Trophoblast cell (in vitro differentiated cells and primary cell): ENCODE measurements at places on chromosomes 12 and 14.

GRCh38 chr12:52004042-52004648 is 2.6 kb upstream of the TAMALIN start:
- no peak overlapping the region for H3K27ac ChIP-seq
- peaks cover 19% of the 10 kb centered on the region for H3K27me3 ChIP-seq
- H3K36me3 ChIP-seq, result peaks cover 3% of the 10 kb centered on the region

DNA sequence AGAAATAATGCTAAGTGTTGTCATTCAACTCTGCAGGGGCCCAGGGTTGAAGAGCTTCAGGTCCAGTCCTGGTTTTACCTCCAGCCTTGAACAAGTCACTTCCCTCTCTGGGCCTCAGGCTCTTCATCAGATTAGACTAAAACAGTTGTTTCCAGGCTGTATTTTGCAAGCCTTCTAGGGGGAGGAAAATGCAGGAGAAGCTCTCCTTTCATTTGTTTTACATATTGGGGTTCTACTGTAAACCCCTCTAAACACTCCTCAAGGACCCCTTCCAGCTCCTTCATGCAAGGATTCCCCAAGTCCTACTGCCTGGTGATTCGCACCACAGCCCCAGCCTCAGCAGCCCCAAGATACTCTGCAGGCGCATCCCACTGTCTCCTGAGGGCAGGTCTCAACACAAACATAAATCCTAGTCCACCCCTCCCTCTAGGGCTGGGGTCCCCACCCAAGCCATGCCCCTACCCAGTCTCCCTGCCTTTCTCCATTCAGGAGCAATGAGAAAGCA is 2.7 kb downstream of the SDR9C7 start:
- H3K4me1 ChIP-seq, result peaks cover 14% of the 10 kb centered on the region
- no peaks in the 10 kb centered on the region for H3K36me3 ChIP-seq
- peak; percentile 52 for DNase-seq
- H3K27me3 ChIP-seq, result no peaks in the 10 kb centered on the region
- peak overlapping the region; percentile 37 for H3K27ac ChIP-seq

DNA sequence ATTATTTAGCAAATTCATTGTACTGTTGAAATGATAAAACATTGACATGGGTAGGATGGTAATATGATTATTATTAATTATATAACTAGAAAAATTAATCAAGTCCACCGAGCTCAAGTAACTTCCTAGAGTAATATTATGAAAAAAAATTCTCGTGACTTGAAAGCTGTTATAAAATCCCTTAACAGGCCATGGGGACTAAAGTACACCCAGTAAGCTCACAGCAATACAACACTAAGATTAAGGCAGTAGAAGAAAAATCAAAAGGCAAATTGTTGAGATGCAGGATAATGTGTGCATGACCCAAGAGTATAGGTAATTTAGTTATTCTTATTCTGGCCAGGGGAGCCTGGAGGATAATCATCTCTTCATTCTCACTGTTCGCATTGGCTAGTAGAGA is 162.6 kb upstream of the LRIG3 start:
- no peaks in the 10 kb centered on the region for H3K36me3 ChIP-seq
- no peak overlapping the region for H3K4me3 ChIP-seq
- no peak for DNase-seq

- DNase-seq, result peak; percentile 77
- no peaks in the 10 kb centered on the region for H3K36me3 ChIP-seq
- H3K4me1 ChIP-seq, result peaks cover 18% of the 10 kb centered on the region
- peak overlapping the region; percentile 85 for H3K27ac ChIP-seq
- no peaks in the 10 kb centered on the region for H3K27me3 ChIP-seq
- peak overlapping the region; percentile 67 for H3K4me3 ChIP-seq
Observed at GRCh38 chr12:48814262-48815125, 3.8 kb upstream of the CACNB3 start.

GRCh38 chr12:88562846-88563582 is 17.3 kb downstream of the KITLG start:
- no peak overlapping the region for H3K4me3 ChIP-seq
- H3K27ac ChIP-seq, result no peak overlapping the region
- peak; percentile 37 for DNase-seq
- peaks cover 3% of the 10 kb centered on the region for H3K4me1 ChIP-seq
- no peaks in the 10 kb centered on the region for H3K36me3 ChIP-seq

DNA sequence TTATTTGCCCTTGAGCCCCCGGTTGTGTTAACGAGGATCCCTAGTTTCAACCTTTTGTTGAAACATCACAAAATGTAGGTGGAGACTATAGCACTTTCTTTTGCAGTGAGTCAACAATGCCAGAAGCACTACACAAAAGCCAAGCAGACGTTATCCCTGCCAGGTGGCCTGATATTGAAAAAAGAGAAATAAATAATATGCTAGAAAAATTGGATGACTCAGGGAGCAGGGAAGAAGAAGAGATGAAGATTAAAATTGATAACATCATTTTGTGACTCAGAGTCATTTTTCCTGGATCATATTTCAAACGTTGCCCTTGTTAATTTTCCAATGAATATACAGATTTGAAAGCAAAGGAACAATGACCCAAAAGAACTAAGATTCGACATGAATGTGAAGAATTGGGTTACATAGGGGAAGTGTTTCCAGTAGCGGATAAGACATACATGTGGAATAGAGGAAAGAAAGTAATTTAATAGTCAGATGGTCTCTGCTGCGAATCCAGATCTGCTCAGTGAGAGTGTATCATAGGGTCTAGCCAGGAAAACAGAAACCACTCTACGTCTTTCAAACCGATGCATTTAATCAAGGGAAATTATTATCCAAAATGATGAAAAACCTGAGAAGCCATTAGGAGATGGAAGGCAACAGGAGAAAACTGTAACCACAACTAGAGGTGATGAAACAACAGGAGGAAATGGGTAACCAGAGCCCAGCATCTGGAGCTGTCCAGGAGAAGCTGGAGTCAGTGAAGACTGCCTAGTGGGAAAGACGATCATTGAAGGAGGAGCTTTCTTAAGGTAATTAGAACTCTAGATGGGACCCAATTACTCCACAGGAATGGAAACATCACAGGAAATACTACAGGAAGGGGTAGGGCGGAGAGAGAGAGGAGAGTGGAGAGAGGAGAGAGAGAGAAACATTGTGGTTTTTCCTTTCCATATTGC is 57.9 kb downstream of the RERG start:
- H3K27ac ChIP-seq, result no peak overlapping the region
- no peaks in the 10 kb centered on the region for H3K36me3 ChIP-seq
- H3K27me3 ChIP-seq, result no peaks in the 10 kb centered on the region
- H3K4me1 ChIP-seq, result no peaks in the 10 kb centered on the region
- DNase-seq, result no peak
- H3K4me3 ChIP-seq, result no peak overlapping the region

- no peaks in the 10 kb centered on the region for H3K36me3 ChIP-seq
- H3K27me3 ChIP-seq, result no peaks in the 10 kb centered on the region
- no peaks in the 10 kb centered on the region for H3K4me1 ChIP-seq
- no peak overlapping the region for H3K4me3 ChIP-seq
- no peak for DNase-seq
Observed at GRCh38 chr12:95718006-95718431, 72.5 kb downstream of the NTN4 start.

GRCh38 chr12:129366656-129367055 is 513.4 kb downstream of the GLT1D1 start:
- no peak overlapping the region for H3K4me3 ChIP-seq
- H3K4me1 ChIP-seq, result no peaks in the 10 kb centered on the region
- H3K27me3 ChIP-seq, result no peaks in the 10 kb centered on the region
- no peaks in the 10 kb centered on the region for H3K36me3 ChIP-seq
- DNase-seq, result no peak

DNA sequence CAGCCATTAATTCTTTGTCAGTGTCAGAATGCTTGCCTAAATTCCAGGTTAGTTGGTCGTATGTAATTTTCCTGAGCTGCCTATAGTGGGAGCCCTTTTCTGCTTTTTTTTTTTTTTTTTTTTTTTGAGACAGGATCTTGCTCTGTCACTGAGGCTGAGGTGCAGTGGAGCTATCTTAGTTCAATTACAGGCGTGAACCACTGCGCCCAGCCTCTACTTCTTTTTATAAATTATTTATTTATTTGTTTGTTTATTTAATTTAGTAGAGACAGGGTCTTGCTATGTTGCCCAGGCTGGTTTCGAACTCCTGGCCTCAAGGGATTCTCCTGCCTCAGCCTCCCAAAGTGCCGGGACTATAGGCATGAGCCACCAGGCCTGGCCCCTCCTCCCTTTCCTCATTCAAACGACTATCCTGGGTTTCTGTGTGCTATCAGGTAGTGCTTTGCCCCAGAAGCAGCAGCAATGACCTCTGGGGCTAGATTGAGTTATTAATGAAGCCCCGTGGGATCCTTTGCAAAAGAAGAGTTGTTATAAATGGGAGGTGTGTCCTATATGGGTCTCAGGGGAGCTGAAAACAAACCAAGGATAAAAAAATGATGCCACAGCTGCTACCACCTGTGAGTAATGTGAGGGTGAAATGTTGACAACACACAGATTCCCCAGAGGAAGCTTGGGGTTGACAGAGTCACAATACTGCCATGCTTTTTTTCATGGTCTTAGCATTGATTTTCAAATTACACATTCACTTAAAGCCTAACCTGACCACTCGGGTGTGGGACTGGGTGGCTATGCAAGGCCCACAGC is 34.6 kb upstream of the NFKBIA start:
- no peak overlapping the region for H3K27ac ChIP-seq
- H3K36me3 ChIP-seq, result no peaks in the 10 kb centered on the region
- H3K4me3 ChIP-seq, result no peak overlapping the region
- no peaks in the 10 kb centered on the region for H3K27me3 ChIP-seq
- DNase-seq, result peak; percentile 51
- no peaks in the 10 kb centered on the region for H3K4me1 ChIP-seq

DNA sequence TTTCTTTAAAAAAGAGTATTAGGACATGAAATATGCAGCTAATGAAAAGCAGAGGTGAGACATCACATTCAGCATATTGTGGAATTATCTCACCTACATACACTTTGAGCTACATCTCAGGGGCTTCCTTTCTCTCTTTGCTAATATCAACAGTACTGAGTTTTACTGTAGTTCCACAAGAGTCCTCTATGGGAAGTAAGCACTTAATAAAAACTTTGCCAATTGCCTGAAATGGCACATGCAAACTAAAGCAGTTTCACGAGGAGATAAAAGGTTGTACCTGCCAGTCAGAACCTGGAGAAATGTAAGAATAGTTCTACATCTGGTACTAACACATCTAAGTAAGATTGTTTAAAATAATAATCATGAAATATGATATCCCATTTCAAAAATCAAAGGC is 73.5 kb upstream of the GPHB5 start:
- H3K4me1 ChIP-seq, result peaks cover 3% of the 10 kb centered on the region
- H3K4me3 ChIP-seq, result no peak overlapping the region
- no peak overlapping the region for H3K27ac ChIP-seq
- H3K27me3 ChIP-seq, result no peaks in the 10 kb centered on the region
- no peak for DNase-seq
- H3K36me3 ChIP-seq, result peaks cover 14% of the 10 kb centered on the region

DNA sequence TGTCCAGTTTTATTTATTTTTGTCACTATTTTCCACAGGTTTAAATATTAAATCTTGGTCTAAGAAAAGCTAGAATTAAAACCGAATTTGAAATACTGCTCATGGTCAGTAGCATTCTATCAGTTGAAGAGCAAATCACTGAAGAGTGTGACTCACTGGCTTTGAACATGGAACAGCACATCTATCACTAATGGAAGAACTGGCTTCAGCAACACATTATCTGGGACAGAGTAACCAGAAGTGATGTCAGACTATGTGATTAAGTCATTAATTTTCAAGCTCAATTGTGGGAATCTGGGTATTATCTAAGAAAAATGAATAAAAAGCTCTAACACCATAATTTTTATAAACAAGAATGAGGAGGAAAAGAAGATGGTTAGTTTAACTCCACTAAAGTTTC is 527.5 kb downstream of the TMTC2 start:
- no peaks in the 10 kb centered on the region for H3K4me1 ChIP-seq
- no peaks in the 10 kb centered on the region for H3K36me3 ChIP-seq
- H3K27ac ChIP-seq, result no peak overlapping the region
- no peak overlapping the region for H3K4me3 ChIP-seq

DNA sequence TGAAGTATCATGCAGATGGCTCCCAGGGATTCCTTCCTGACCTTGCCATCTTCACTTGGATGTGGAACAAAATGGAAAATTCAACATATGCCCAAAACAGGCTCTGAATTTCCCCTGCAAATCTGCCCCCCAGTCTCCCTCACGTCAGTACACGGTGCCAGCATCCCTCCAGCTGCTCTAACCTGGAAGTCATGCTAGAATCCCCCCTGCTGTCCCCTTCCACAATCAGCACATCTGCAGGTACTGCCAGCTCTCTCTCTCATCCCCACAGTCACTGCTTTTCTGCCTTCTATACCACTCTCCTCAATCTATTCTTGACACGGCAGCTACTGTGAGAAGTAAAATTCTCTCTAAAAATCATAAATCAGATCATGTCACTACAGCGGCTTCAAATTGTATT is 21.6 kb downstream of the GALNT6 start:
- H3K27ac ChIP-seq, result no peak overlapping the region
- DNase-seq, result no peak
- no peak overlapping the region for H3K4me3 ChIP-seq
- H3K36me3 ChIP-seq, result peaks cover 39% of the 10 kb centered on the region
- no peaks in the 10 kb centered on the region for H3K27me3 ChIP-seq

GRCh38 chr14:34993426-34993825 is 10.6 kb downstream of the SRP54 start:
- H3K4me1 ChIP-seq, result no peaks in the 10 kb centered on the region
- no peak overlapping the region for H3K4me3 ChIP-seq
- no peak for DNase-seq
- no peaks in the 10 kb centered on the region for H3K27me3 ChIP-seq

GRCh38 chr12:93419388-93420034 is 22.2 kb downstream of the UBE2N start:
- no peaks in the 10 kb centered on the region for H3K4me1 ChIP-seq
- peak; percentile 75 for DNase-seq
- H3K27ac ChIP-seq, result no peak overlapping the region
- no peaks in the 10 kb centered on the region for H3K36me3 ChIP-seq
- no peak overlapping the region for H3K4me3 ChIP-seq

- H3K4me1 ChIP-seq, result no peaks in the 10 kb centered on the region
- no peak overlapping the region for H3K4me3 ChIP-seq
- no peaks in the 10 kb centered on the region for H3K36me3 ChIP-seq
- H3K27me3 ChIP-seq, result no peaks in the 10 kb centered on the region
- no peak for DNase-seq
Observed at GRCh38 chr12:61523276-61523992, 736.8 kb upstream of the USP15 start.

DNA sequence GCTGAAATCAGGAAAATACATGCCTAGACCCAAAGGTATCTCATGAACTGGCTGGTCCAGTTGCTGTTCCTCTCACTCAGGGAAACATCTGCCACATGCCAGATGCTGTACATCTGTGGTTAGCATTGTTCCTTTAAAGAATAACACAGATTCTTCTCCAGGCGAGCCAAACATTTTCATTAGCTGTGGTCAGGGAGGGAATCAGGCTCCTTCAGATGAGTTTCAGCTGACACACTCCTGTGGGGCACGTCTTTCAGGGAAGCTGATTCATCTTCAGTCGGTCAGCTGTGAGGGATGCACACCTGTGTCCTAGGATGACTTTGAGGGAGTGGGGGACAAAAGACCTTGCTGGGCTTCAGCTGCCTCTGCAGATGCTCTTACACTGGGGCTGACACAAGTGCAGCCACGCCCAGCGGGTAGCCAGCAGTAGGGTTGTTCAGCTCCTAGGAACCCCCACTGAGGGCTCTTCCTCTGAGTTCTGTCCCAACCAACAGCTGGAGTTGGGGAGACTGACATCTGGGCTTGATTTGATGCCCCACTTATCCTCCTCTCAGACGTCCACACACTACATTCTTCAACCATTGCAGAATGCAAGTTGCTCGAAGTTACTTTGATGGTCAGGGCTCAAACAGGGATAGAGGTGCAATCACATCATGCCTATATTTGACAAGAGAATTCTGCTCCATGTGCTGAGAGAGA is 155.0 kb downstream of the NUAK1 start:
- H3K4me1 ChIP-seq, result peaks cover 8% of the 10 kb centered on the region
- no peak overlapping the region for H3K4me3 ChIP-seq
- DNase-seq, result peak; percentile 97
- no peaks in the 10 kb centered on the region for H3K36me3 ChIP-seq
- no peaks in the 10 kb centered on the region for H3K27me3 ChIP-seq
- no peak overlapping the region for H3K27ac ChIP-seq
